ENCODE measurements at places on chromosomes 4 and X.
A peak's percentile ranks its signal among the peaks of the same experiment; 100 is the strongest.

- DNase-seq, result no peak
Measured at GRCh38 chrX:41332408-41333002, 1.5 kb upstream of the DDX3X start.

GRCh38 chr4:87031920-87032319 lies 97.1 kb downstream of the AFF1 start:
- no peak for DNase-seq

DNA sequence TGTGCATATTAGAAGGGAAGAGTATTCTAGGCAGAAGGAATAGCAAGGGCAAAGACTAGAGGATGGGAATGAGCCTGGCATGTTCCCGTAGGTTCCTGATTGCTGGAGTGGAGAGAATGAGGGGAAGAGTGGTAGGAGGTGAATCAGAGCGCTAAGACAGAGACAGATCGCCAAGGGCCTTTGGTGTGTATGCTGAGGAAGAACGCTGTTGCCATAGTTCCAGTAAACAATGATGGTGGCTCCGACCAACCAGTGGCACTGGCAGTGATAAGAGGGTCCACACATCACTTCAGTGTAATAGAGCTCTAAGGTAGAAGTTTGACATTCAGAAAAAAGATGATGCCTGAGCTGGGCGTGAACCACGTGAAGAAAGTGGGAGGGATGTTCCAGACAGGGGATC lies 966 bp downstream of the TBC1D25 start:
- no peak for DNase-seq

DNA sequence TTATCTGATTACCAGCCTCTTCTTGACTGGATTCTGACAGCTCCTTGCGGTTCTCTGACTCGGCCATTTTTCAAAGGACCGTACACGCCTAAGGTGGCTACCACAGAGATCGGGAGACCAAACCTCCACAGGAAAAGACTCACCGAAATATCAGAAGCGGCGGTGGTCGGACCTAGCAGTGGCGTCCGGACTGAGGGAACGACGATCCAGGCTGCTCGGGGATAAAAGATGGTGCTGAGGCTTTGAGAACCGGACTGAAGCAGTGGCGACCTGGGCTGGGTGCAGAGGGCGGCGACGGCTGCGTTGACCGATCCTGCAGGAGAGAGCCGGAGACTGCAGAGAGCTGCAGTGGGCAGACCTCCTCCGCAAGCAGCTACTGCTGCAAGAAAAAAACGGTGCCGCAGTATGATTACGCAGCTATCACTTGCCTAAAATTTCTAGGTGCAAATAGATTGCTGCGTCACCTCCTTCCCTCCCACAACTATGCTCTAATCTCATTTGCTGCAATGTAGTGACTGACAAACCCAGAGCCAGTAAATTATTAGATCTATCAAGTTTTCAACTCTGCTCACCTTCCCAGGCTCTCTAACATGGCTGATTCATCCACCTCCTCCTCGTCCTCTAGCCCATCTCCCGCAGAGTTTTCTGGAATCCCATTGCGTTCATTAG lies at the start of gene NAP1L2:
TSS of gene NAP1L2 (minus strand) at position 426 of the 669 bp plus-strand sequence. CDS start at position 67, 359 bp downstream.
- peak; percentile 12 for DNase-seq

DNA sequence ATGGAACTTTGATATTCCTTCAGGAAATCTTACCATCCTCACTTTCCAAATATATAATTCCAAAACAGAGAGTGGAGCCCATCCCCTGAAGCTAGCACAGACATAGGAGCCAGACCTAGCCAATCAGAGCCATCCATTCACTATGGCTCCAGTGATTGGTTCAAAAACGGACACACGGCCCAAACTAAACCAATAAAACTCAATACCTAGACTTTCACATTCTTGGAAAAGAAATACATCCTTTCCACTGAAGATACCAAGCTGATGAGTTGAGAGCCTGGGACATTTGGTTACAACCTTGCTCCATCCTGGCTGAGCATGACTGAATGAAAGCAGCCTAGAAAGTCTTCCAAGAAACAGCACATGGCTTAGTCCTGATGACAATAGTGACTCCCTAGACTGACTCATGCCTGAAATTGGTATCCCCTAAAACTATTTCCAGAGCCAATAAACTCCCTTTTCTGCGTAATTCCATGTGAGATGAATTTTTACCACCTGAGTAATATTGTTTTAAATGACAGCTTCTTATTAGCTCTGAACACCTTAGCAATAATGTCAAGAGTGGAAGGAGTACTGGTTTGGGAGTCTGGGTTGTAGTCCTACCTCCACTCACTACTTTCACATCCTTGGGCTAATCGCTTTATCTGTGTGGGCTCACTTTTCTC lies 189.6 kb upstream of the LNX1 start:
- no peak for DNase-seq

GRCh38 chrX:39452401-39452800 lies 645.4 kb downstream of the BCOR start:
- DNase-seq, result no peak

DNA sequence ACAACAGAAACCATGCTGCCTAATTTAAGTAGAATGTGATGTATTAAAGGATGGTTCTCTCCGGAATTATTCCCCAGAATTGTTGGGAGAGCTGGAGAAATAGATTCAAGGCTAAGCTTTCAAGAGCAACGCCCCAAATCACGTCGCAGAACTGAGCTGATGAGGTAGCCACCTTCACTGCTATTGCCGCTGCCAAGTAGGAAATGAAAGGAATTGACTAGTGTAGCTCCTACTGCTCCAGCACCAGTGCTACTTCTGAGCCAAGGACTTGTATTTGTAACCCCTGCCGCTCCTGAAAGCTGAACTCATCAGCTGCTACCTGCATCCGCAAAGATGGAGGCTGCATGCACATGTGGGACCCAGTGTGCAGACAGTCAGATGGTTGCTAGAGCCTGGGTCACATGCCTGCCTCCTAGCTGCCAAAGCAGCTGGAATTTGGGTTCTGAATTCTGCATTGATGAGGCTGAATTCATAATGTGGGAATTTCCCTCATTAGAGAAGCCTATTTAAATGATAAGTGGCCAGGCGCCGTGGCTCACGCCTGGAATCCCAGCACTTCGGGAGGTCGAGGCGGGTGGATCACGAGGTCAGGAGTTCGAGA lies 173.9 kb downstream of the PDGFRA start:
- DNase-seq, result no peak

- DNase-seq, result no peak
Measured at GRCh38 chr4:5186271-5187064, 135.2 kb downstream of the STK32B start.

DNA sequence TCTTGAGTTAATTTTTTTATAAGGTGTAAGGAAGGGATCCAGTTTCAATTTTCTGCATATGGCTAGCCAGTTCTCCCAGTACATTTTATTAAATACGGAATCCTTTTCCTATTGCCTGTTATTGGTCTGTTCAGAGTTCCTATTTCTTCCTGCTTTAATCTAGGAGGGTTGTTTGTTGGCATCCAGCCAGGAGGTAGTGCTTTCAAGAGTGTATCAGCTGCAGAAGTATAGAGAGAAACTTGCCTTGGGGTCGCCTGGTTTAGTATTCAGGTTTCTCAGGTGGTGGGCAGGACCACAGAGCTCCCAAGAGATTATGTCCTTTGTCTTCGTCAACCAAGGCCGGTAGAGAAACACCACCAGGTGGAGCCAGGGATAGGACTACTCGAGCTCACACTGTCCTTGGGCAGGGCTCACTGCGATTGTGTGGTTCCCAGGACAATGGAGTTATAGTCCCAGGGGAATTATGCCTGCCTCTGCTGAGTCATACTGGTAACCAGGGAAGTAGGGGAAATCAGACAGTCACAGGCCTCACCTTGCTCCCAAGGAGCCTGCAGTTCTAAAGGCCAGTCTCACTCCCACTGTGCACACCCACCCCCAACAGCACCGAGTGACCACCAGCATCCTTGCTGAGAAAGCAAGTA lies 168.1 kb downstream of the VSIG4 start:
- DNase-seq, result peak; percentile 4

- no peak for DNase-seq
Measured at GRCh38 chr4:182937268-182938204, 20.4 kb upstream of the DCTD start.

- DNase-seq, result no peak
Measured at GRCh38 chr4:68291256-68291655, 45.8 kb upstream of the TMPRSS11B start.

- DNase-seq, result no peak
Measured at GRCh38 chrX:112818114-112819007, 22.3 kb downstream of the AMOT start.

DNA sequence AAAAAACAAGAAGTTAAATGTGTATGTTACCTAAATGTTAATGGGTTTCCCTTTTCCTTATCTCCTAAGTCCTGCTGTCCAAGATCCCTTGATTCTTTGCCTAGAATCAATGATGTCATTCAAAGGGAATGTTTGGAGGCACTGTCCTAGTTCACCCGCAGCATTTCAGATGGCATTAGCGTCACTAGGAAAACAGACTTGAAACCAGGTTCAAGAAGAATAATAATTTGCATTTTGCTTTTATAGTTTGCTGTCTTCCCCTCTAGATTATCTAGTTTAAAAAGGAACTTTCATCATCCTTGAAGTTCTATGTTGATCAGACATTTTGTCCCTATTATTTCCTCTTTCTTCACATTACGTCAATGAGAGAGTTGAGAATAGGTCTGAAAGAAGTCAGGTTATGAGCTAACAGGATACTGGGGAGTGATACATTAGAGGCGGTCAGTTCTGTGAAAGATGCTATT lies 234.1 kb upstream of the PGRMC2 start:
- DNase-seq, result no peak

- no peak for DNase-seq
Measured at GRCh38 chr4:120855307-120856001, 67.1 kb downstream of the PRDM5 start.

- DNase-seq, result no peak
Measured at GRCh38 chr4:19531906-19532848, 719.5 kb upstream of the SLIT2 start.

DNA sequence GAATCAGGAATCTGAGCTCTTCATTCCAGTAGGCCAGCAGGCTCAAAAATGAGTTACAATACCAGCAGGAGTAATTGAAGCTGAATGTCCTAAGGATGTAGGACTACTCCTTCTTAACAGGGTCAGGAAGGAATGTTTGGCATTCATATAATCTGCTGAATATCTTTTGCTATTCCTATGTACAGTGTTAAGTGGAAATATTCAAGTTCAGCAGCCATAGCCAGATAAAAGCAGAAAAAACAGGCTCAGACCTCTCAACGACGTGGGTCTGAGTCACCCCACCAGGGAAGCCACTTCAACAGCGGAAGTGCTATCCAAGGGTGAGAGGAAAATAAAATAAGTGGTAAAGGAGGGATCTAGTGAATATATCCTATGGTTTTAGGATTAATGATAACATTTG lies 577.0 kb downstream of the SPOCK3 start:
- no peak for DNase-seq

GRCh38 chr4:165328101-165328425 lies 594 bp downstream of the MSMO1 start:
- no peak for DNase-seq

DNA sequence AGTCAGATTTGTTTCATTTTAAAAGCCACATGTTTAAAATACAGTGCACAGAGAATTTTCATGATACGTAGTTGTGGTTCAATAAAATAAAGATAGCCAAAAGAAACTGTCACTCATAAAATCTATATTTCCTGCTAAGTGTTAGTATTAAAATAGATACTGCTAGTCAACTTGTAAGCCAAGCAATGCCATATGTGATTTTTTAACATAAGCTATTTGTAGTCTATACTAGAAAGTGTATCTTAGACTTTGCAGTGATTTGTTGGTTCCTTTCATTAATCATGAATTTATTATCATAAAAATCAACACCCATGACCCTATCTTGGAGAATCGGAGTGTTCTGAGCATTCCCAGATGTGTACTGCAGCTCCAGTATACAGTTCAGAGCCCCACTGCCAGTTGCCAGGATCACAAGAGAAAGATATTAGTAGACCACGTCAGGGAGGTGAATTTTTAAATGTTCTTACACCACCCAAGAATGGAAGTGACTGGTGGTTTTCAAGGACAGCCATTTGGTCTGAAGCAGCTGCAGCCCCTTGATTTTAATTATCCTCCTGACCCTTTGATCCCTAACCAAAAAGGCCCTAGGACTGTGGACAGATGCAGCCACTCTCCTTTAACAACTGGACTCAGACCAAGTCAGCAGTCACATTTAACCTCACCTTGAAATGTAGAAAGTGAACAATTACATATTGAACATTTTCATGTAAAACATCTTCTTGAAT lies 163.1 kb downstream of the PALLD start:
- DNase-seq, result no peak

GRCh38 chr4:5141802-5142201 lies 90.5 kb downstream of the STK32B start:
- no peak for DNase-seq

GRCh38 chr4:127188847-127189246 lies 443.9 kb upstream of the INTU start:
- DNase-seq, result no peak

GRCh38 chr4:26239801-26240200 lies 81.0 kb upstream of the RBPJ start:
- DNase-seq, result no peak

DNA sequence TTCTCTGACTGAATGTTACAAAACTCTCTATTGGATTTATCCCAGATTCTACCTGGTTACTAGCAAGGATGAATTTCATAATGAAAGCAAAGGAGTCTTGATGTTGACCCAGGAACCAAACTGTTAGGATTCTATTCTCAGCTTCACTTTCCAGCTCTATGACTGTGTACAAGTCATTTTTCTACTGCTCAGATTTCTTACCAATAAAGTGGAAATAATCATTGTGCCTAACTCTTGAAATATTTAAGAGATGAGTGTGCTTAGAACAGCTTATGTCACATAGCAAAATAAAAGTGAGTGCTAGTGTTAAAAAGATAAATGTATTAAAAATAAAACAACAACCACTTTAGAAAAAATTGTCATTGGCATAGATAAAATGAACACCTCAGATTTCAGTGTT lies 45.6 kb downstream of the EPHA5 start:
- DNase-seq, result no peak

DNA sequence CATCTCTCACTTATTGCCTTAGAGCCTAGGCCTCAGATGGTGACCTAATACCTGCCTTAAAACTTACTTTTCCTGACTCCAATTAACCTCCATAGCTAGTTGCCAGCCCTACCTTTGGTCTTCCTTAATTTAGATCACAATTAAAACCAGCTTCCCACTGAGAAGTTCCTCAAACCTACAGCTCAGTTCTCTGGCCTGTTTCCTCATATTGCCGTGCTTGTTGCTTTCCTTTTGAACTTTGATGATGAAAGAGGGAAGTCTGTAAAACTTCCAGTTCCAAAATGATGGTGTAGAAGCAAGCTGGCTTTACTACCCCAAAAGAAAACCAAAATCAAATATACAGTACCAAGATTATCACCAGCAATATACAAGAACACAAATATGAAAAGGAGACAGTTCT lies 28.9 kb upstream of the CAMK2D start:
- DNase-seq, result no peak

- DNase-seq, result no peak
Measured at GRCh38 chrX:108344216-108344615, 94.0 kb downstream of the COL4A6 start.

GRCh38 chr4:10354225-10354624 lies 103.0 kb downstream of the ZNF518B start:
- DNase-seq, result no peak

GRCh38 chrX:51395810-51396728 lies 63.4 kb downstream of the NUDT10 start:
- DNase-seq, result no peak

- no peak for DNase-seq
Measured at GRCh38 chrX:151536571-151536970, 26.9 kb upstream of the PASD1 start.
